Muscle of arm (tissue), 14 donors: ENCODE measurements at places on chromosomes 6 and 20. TPM values are rescaled to one million over a fixed set of nuclear protein-coding genes. Genes with fewer than 3 reads are reported as not detected.

HDGFL1 gene
- not detected for polyA plus RNA-seq

AP5S1 gene
- 7.8 TPM for polyA plus RNA-seq

CLPSL2 gene
- not detected for polyA plus RNA-seq

TJAP1 gene
- polyA plus RNA-seq: 23.5 TPM

CD24 gene
- polyA plus RNA-seq: 34.1 TPM

MLN gene
- not detected for polyA plus RNA-seq

OTOR gene
- 0.12 TPM for polyA plus RNA-seq

CNR1 gene
- 0.36 TPM for polyA plus RNA-seq

TMEM200A gene
- 15.6 TPM for polyA plus RNA-seq

GRCh38 chr6:42243046-42243445 lies 25.4 kb upstream of the MRPS10 start:
- DNase-seq: no peak

- no peak for DNase-seq
Observed at GRCh38 chr6:166728884-166729530, 102.0 kb upstream of the RPS6KA2 start.

- no peak for DNase-seq
Observed at GRCh38 chr20:57950764-57951485, 241.1 kb upstream of the PMEPA1 start.

DNA sequence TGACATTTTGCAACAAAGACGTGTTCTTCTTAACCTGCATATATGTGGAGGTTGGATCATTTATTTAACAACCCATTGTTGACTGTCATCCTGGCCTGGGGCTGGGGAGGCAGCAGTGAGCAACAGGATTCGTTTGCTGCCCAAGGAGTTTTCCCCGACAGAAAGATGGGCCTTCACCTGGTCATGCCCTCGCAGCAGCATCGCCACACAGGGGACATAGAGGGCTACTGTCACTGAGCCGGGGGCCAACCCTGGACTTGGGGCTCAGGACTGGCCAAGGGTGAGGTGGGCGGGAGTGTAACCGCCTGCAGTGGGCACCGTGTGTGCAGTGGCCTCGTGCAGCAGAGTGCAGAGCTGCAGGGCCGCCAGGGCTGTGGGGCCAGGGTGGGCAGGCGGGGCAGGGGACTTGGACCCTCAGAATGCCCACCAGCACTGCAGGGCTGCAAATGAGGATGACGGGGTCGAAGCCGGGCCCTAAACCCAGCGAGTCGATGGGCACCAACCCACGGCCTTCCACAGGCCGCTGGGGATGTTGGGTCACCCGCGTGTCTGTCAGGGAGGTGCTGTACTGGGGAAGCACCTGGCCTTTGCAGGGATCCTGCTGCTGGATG lies 11.8 kb downstream of the DUSP22 start:
- DNase-seq: no peak

DNA sequence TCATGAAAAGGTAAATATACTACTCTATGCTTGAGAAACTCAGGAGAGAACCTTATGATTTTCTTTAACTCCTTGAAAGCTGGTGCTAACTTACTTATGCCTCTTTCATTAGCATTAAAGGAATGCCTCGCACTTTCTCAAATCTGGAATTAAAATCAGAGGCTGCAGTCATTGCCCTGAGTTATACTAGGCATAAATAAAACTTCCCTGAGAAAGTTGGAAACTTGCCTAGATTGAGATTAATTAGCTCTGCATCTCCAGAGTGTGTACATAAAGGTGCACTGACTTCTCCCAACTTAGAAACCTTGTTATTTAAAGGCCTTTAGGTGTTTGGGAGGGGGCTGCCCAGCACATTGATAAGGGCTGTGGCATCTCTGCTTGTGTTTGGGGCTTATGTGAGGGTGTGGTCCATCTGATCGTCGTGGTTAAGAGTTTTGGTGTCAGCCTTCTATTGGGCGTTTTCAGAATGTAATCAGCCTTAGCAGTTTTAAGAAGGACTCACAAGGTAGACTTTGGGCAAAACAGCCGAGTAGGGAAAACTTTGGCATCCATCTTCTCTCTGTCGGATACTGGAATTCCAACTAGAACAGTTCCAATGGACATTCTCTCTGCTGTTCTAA lies 32.1 kb upstream of the CCN6 start:
- no peak for DNase-seq

GRCh38 chr6:81838031-81838430 lies 85.5 kb upstream of the TENT5A start:
- no peak for DNase-seq

DNA sequence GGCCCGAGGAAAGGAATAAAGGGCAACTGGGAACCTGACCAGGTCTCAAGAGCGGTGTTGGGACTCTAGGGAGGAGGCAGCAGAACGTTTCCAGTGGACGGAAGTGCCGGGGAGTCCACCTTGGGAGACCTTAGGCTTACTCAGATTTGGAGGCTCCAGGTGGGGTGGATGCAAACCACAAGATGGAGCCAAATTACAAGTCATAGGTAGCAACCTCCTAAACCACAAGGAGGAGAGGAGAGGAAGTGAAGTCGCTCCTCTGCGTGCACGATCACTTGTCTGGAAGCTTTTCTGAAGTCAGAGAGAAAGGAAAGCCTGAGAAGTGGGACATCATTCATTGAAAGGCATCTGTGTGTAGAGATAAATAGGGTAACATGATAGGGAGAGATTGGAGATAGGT lies 9.3 kb downstream of the HLA-DOA start:
- no peak for DNase-seq

GRCh38 chr6:55388211-55388610 lies 60.9 kb downstream of the GFRAL start:
- DNase-seq: peak; percentile 31

DNA sequence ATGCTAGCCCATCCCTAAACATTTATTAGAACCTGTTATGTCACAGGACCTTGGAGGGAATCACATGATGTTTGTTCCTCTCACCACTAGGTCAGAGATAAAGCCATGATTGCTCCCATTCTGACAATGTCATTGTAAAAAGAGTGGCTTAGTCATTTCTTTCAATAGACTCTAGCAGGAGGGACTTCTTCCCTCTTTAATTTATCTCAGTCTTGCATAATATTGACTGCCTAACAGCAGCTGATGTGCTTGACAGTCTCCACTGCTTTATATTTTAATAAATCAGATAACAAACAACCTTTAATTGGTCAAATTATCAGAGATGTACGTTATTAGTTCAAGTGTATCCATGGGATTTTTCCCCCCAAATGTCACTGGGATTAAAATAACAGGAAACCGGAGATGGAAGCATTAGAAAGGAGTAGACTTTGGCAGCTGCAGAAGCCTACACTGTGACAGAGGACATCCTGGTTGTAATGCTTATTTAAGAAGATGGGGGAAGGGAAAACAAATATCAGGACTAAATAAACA lies 39.6 kb downstream of the LAMA4 start:
- DNase-seq: no peak

DNA sequence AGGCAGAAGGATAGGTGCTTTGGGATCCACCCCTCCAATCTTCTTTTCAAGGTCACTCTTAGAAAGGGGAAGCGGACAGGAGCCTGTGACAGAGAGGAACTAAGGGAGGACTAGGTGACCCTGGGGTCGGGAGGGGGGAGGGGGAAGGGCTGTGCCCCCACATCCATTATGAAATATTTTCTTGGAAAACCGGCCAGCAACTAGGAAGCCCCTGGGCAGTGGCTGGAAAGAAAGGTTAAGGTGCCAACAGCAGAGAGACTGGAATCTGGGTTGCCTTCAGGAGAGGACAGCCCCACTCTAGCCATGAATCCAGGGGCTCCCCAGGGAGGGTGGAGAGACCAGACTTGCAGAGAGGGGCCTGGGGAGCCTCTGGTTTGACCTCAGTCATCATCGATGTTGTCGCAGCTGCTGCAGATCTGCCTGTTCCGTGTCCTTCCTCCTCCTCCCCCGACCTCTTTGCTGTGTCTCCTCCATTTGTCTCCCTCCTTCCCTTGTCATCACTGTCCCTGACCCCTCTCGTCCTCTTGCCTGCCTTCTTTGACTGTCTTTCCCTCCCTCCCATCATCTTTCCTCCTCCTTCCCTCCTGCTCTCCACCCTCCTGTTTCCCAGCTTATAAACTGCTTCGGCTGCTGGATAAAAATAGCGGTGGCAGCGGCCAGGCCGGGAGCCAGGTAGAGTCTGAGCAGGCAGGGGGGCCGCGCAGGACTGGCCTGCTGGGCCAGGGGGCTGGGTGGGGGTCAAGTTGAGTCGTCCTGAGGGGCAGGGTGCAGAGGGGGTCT lies 3.2 kb downstream of the SLC29A1 start:
- no peak for DNase-seq

- DNase-seq: no peak
Observed at GRCh38 chr6:76852776-76853175, 610.5 kb downstream of the HTR1B start.

- DNase-seq: no peak
Observed at GRCh38 chr6:38284802-38285394, 354.8 kb downstream of the BTBD9 start.
